ENCODE measurements at places on chromosomes 3 and 15.

DNA sequence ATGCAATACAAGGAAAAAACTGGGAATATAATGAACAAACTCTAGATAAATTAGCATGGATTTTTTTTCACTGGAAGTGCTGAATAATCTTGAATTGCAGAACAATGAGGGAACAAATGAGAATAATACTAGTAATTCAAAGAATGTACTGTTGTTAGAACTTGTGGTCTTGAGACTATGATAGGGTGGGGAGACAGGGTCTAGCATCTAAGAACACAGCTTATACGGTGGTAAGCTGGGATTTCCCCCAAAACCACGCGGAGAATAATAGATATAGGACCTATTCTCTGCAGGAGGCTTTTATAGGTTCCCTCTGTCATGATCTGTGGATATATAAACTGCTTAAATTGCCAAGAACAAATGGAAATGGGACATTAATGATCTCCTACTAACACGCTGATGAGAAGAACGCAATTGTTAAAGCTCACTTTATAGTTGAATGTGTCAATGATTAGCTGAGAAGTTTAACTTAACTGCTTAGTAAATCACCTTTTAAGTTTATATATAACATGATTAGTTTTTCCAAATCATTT, 692.3 kb downstream of the ZPLD1 start:
- DNase-seq = no peak

- no peak for DNase-seq
Observed at GRCh38 chr3:195048059-195048905, 222.7 kb downstream of the XXYLT1 start.

GRCh38 chr15:38508647-38509046, 54.7 kb downstream of the FAM98B start:
- DNase-seq = no peak

DNA sequence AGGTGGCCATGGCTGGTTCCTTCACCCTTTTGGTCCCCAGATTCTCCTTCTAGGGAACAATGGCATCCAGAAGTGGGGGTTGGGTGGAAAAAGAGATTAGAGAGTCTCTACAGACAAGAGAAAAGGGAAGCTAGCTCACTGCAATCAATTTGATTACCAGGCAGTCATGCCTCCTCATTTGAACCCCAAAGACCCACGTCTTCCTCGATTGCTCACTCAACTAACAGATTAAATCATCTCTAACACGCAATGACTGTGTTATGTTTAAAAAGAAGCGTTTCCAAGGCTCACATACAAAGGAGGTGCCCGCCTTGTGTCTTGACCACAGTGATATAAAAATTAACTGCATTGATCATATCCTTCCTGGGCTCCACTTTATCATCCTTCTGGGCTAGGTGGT, 57.6 kb downstream of the BHLHE40 start:
- no peak for DNase-seq

- DNase-seq = no peak
Observed at GRCh38 chr3:114847564-114847963, 299.5 kb downstream of the ZBTB20 start.
